Stimulated activated CD8-positive, alpha-beta memory T cell treated with anti-CD3 and anti-CD28 coated beads, Interleukin-7, amount 100 ng/mL, for 48 hours (primary cell): ENCODE measurements at places on chromosomes 2 and 18.

GRCh38 chr2:10537522-10538199, 89.5 kb upstream of the ODC1 start:
- DNase-seq, result no peak

- no peak for DNase-seq
These were observed 120.1 kb upstream of the CCDC195 start for GRCh38 chr2:224836263-224836662.

DNA sequence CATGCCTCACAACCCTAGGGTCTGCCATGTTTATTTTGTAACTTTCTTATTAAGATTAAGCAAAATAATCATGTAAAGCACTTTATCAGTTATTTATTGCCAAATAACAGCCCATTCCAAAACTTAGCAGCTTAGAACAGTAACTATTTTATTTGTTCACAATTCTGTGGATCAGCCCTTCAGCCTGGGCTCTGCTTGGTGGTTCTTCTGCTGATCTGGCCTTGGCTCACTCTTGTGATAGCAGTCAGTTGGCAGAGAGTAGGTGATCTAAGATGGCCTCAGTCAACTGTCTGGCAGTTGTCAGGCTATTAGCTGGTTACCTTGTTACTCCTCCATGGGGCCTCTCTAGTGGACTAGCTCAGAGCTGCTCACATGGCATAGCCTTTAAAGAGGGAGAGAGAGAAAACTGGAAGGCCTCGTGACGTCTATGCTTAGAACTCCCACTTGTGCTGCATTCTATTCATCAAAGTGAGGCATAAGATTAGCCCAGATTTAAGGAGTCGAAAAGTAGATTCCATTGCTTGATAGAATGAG, 54.3 kb downstream of the PLCL1 start:
- DNase-seq, result no peak

GRCh38 chr2:28642796-28643195, 108.8 kb upstream of the PPP1CB start:
- DNase-seq, result no peak

GRCh38 chr2:178241844-178242551, 47.7 kb downstream of the OSBPL6 start:
- no peak for DNase-seq

GRCh38 chr2:207660994-207661393, 35.8 kb upstream of the METTL21A start:
- DNase-seq, result no peak

GRCh38 chr2:19540739-19541525, 182.5 kb upstream of the OSR1 start:
- DNase-seq, result no peak

DNA sequence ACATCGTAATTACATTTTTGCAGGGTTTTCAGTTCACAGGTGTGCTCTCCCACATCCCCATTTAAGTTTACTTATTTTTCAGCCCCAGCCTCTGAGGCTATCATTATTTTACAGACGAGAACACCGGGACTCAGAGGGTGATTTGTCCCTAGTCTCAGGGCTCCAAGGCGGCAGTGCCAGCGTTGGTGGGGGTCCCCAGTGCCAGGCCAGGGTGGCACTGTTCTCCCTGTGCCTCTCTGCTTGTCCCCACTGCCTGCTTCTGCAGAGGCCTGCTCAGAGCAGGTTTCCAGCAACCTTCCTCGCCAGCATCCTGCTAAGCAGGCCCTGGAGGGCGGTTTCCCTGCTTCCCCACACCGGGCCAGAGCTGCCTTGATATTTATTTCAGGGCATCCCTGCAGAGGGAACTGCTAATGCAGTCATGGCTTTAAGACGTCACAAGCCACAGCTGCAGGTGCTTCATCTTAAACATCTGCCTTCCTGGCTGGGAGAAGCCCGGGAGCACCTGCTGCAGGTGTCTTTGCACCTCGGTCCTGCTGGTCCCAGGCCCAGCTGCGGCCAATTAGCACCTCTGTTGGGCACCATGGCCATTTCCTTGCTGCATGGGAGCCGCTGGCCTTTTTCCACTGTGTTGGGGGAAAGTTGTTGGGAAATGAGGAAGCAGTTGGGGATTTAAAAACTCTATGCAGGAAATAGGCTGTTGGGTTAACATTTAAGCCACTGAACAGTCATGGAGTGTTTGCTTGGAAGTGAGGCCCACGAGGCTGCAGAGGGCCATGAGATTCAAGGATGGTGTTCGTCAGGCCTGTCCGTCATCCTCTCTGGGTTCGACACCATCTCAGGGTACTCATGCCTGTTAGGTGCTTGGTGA, 22.8 kb downstream of the HPCAL1 start:
- DNase-seq, result no peak

- no peak for DNase-seq
These were observed at the start of gene SCN7A for GRCh38 chr2:166494140-166494624. Gene SCN7A, minus strand, starts transcription at chr2:166494249. Its CDS starts 16,553 bp downstream, at chr2:166477696.

GRCh38 chr2:237922641-237923361, 44.0 kb upstream of the UBE2F start:
- no peak for DNase-seq

GRCh38 chr18:44569391-44570055, 111.2 kb upstream of the SETBP1 start:
- DNase-seq, result no peak

GRCh38 chr2:37181726-37182684, 6.5 kb downstream of the SULT6B1 start:
- no peak for DNase-seq

GRCh38 chr2:25234738-25235137, 66.4 kb upstream of the POMC start:
- no peak for DNase-seq

GRCh38 chr2:84494070-84494469, 22.2 kb upstream of the DNAH6 start:
- no peak for DNase-seq

DNA sequence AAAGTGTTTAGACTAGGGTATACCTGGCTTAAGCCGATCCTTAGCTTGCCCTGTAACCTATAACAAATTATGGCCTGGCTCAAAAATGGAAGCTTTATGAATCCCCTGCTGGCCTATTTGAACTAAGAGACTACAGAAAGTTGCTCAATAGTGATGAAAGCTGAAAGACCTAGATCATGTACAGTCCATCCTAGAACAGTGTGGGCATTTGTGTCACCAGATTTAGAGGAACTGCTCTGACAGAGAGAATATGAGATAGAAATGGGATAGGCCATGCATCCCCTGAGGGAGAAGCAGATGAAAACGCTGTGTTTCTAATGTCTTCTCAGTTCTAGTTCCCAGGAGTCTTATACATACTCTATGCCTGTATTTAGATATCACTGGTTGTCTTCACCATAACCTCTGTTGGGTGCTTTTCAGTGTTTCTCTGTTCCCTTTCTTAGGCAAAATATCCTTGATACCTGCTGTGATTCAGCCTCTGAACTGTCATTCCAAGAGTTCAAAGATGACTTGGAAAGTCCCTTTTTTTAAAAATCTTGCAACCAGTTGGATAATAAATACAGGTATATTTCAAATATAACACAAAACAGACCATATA, 246.9 kb upstream of the SLC39A10 start:
- DNase-seq, result no peak
